C1 segment of cervical spinal cord (tissue), 14 donors: ENCODE measurements at places on chromosomes 3 and 15.
A peak's percentile ranks its signal among the peaks of the same experiment; 100 is the strongest.

GRCh38 chr3:31533169-31534064 is 692 bp downstream of the STT3B start:
- DNase-seq = peak; percentile 64

DNA sequence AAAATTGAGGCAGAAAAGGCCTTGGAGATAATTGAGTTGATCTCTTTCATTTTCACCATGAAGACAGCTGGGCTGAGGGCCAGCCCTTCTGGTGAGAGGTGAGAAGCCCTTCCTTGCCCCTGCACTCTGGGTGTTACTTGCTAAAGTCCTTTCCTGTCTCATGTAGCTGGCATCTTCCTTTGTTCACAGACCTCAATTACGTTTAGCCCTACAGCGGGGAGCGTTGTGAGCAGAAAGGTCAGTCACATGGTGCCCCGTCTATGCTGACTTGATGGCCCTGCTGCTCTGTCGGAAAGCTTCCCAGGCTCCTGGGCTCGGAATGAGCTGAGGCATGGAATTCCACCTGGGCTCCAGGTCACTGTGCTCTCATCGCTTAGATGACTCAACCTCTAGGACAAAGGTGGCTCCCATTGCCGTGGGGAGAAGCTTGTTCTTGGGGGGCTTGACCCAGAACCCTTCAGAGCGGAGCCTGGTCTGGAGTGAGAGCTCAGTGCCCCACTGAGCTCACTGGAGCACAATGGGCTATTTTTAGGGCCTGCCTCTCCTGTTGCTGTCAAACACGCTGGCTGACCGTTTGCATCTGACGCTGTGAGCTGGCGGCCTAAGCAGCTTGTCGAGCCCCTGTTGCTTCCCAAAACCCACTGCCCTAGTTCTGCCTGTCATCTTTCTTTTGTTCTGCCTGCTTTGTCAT is 47.0 kb downstream of the RPLP1 start:
- no peak for DNase-seq

GRCh38 chr3:37145611-37146010 is 28.8 kb downstream of the LRRFIP2 start:
- no peak for DNase-seq

DNA sequence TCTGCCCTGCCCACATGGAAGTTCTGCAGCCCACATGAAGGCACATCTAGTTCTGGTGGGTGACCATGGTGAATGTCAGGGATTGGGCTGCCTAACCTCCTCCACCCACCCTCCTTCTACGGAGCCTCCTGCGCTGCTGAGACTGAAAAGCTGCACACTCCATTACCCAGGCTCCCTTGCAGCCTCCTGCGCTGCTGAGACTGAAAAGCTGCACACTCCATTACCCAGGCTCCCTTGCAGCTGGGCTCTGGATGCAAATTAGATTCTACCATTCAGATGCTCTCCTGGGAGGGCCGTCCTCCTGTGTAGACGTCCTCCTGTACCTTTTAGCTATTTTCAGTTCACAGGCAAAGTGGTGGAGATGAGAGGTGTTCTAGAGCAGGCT is 32.1 kb downstream of the POMGNT2 start:
- DNase-seq = no peak

DNA sequence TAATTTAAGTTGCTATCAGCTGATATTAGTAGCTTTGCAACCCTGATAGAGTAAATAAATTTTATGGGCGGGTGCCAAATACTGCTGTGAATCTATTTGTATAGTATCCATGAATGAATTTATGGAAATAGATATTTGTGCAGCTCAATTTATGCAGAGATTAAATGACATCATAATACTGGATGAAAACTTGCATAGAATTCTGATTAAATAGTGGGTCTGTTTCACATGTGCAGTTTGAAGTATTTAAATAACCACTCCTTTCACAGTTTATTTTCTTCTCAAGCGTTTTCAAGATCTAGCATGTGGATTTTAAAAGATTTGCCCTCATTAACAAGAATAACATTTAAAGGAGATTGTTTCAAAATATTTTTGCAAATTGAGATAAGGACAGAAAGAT is 70.0 kb downstream of the ECT2 start:
- no peak for DNase-seq

- no peak for DNase-seq
These were observed 30.4 kb downstream of the MGA start for GRCh38 chr15:41690636-41691035.

- DNase-seq = no peak
These were observed 33.8 kb upstream of the BOC start for GRCh38 chr3:113177526-113177925.

DNA sequence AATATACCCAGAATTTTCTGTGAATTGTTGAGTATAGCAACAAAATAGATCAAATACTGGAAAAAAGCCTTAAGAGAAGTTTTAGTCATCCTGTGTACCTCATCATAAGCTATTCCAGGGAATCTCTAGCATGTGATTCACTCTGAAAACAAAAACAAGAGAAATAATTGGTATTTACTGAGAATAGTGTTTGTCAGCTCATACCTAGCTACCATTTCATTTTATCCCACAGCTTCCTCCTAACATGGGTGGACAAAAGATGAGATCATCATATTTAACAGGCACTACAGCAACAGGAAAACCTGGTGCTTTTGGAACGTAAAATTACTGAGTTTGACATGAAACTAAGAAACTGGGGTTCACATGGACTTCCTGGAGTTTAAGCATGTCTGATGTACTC is 753.5 kb upstream of the NECTIN3 start:
- DNase-seq = no peak

DNA sequence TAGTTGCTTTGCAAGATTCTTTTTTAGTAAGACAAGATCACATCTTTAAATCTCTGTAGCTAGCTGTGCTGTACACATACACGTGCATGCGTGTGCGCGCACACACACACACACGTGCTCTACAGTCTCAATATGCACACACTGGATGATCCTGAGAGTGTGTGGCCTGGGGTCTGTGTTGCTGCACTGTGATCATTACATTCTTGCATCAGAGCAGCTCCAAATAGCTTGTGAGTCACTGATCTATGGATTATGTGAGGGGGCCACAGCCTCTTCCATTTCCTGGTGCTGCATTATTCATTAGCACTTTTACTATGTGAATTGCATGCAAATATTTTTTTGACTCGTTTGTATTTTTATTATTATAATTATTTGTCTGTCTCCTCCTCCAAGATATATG is 34.6 kb downstream of the MCTP2 start:
- DNase-seq = no peak

GRCh38 chr3:3109407-3110298 is 521 bp downstream of the IL5RA start:
- DNase-seq = no peak

- DNase-seq = no peak
These were observed 119.1 kb upstream of the SLC25A36 start for GRCh38 chr3:140822401-140823047.

- no peak for DNase-seq
These were observed 12.1 kb downstream of the MRPS22 start for GRCh38 chr3:139355891-139356290.

GRCh38 chr3:112020674-112021085 is 13.9 kb upstream of the TMPRSS7 start:
- no peak for DNase-seq

DNA sequence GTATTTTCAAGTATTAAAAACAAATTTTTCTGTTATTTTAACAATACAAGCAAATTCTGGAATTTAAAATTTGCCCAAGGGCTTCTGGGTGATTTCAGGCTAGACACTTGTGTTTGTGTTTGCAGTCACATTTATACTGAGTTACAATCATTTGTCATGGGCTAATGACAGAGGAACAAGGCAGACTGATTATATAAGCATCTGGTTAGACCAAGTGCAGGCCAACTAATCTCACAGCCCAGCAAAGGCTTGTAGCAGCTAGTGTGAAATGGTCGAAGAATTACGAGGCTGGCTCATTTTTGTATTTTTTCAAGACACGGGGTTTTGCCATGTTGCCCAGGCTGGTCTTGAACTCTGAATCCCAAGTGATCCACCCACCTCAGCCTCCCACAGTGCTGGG is 52.1 kb downstream of the CMTM8 start:
- DNase-seq = no peak

- no peak for DNase-seq
These were observed 37.1 kb downstream of the PHC3 start for GRCh38 chr3:170144437-170144843.

- DNase-seq = no peak
These were observed 111.7 kb downstream of the FOXB1 start for GRCh38 chr15:60115579-60116380.

GRCh38 chr3:10305331-10305902 is 12.7 kb upstream of the GHRL start:
- DNase-seq = no peak

GRCh38 chr15:55707518-55707917 is 35.4 kb downstream of the PRTG start:
- no peak for DNase-seq

GRCh38 chr3:15657016-15657415 is 55.5 kb downstream of the BTD start:
- DNase-seq = no peak

GRCh38 chr3:127748754-127749327 is 73.5 kb downstream of the MGLL start:
- DNase-seq = no peak

DNA sequence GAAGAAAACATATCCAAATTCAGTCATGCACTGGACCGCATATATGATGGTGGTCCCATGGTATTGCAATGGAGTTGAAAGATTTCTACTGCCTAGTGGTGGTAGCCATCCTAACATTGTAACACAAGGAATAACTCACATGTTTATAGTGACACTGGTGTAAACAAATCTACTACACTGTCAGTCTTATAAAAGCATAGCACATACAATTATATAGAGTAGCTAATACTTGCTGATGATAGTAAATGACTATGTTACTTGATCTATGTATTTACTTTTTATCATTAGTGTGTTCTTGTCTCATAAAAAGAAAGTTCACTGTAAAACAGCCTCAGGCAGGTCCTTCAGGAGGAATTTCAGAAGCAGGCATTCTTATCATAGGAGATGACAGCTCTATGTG is 96.0 kb upstream of the CDIN1 start:
- no peak for DNase-seq

DNA sequence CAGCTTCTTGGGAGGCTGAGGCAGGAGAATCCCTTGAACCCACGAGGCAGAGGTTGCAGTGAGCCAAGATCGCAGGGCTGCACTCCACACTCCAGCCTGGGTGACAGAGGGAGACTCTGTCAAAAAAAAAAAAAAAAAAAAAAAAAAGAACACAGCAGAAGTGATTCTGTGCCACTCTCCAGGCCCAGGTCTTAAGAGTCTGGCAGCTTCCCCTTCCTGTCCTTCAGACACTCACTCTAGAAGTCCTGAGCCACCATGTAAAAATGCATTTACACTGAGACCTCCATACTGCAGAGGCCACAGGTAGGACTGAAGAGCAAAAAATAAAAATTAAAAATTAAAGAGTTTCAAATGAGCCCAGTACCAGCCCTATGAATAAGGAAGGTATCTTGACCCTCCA is 11.8 kb upstream of the CDV3 start:
- no peak for DNase-seq

DNA sequence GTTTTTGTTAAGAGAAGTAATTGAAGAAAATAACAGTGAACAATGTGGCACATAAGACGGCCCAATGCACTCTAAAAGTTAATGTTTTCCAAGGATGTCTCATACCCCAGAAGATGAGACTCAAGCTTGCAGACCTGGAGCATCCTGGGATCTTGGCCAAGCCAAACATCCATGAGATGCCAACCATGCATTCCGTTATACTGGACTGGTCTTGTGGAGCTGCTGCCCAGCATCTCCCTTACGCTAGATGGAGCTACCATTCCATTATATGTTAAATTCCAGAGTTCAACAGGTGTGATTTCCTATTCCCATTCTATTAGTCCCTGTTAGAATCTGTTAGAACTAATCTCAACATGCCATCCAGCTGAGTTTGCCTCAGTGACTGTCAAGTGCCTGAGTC is 181.8 kb downstream of the PDCD6IP start:
- no peak for DNase-seq

DNA sequence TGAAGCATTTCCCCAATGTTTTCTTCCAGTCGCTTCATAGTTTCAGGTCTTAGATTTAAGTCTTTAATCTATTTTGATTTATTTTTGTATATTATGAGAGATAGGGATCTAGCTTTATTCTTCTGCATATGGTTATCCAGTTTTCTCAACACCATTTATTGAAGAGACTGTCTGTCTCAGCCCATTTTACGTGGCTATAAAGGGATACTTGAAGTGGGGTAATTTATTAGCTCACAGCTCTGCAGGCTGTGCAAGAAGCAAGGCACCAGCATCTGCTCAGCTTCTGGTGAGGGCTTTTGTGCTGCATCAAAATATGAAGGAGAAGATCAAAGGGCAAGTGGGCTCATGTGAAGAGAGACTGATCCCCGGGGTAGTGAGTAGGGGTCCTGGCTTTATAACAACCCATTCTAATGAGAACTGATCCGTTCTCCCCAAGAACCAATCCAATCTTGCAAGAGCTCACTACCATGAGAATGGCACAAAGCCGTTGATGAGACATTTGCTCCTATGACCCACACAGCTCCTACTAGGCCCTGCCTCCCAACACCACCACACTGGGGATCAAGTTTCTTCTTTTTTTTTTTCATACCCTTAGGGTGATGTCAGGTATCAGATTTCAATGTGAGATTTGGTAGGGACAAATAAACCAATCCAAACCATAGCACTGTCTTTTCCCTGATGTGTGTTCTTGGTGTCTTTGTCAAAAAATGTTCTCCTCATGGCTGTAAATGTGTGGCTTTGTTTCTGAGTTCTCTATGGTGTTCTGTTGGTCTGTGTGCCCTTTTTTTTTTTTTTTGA is 63.2 kb downstream of the IQGAP1 start:
- DNase-seq = no peak

- no peak for DNase-seq
These were observed 302.2 kb upstream of the CTDSPL start for GRCh38 chr3:37559461-37559860.

DNA sequence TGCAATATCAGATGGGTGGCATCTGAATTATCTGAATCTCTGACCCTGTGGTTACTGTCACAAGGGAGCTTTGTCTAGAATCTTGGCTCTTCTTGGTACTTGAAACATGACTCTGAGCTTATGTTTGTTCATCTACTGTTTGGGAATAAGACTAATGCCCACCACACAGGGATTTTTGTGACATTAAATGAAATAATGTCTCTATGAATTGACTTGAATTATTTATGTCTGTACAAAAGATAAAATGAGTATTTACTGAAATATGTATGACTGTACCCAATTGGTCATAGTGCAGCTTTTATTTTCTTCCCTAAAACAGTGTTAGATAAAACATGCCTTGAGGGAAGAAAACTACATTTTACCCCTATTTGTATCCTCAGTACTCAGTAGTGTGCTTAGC is 87.9 kb upstream of the ZPLD1 start:
- DNase-seq = no peak

DNA sequence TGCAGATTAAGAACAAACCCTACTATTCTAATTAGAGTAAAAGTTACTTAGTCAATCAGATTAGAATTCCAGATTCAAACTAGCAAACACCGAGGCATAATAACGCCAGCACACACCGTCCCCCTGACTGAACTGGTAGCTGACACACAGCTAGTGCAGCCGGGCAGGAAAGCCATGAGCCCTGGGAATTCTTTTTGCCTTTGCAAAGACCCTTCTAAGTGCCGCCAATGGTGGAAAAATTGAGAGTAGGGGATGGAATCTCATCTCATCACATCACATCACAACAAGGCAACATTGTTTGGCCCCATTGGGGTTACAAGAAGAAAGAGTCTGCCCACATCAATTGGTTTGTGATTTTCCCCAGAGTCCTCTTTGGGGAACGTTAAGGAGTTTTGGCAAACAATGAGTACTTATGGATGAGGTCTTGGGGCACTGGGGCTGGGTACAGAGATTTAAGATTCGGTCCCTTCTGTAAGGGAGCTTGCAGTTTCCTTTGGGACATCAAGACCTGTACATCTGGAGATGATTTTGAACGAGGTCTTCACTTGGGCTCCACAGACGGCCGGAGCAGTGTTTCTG is 120.4 kb upstream of the MEF2A start:
- no peak for DNase-seq

GRCh38 chr15:78625606-78626280 is 4.9 kb upstream of the CHRNA3 start:
- DNase-seq = no peak
